ENCODE measurements at places on chromosomes 16 and 17. TPM values are rescaled to one million over a fixed set of nuclear protein-coding genes. Genes with fewer than 3 reads are reported as not detected.

GRCh38 chr17:27793168-27793905 lies 7.0 kb downstream of the NOS2 start:
- DNase-seq, result no peak

Gene SLC13A2
- total RNA-seq, result not detected

Gene MYLK3
- not detected for total RNA-seq

Gene ITGB3
- 4.5 TPM for total RNA-seq

- DNase-seq, result no peak
These were observed 7.6 kb upstream of the NLRC5 start for GRCh38 chr16:56981729-56982271.

Gene TNFRSF17
- not detected for total RNA-seq

GRCh38 chr17:63601439-63602371 lies 1.0 kb downstream of the TACO1 start:
- no peak for DNase-seq

DNA sequence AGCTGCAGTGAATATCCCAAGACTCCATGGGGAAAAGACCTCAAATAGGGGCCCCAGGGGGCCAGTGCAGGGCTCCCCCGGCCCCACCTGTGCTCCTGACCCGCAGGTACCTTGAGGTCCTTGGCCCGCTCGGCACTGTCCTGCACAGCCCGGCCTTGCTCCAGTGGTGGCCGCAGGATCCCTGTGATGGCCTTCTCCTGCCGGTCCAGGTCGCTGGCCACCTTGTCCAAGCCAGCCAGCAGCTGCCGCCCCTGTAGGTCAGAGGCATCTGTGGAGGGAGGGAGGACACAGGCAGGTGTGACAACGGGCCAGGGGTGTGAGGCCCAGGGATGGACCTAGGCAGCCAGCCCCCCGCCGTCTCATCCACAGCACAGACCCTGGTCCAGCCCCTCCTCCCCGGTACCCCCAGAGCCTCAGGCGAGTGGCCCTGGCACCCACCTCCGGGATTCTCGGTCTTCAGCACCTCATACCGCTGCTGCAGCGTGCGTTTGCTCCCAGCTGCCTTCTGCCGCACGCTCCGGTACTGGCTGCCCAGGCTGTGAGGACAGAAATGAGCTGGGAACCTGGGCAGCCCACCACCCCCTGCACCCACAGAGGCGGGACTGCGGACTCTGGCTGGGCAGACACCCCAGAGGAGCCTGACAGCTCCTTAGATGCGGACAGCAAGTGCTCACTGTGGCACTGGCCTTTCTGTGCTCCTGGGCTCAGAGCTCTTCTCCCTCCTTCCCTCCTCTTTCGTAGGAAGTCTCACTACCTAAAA lies 43.7 kb downstream of the PPL start:
- no peak for DNase-seq

- DNase-seq, result no peak
These were observed 3.2 kb downstream of the ACTG1 start for GRCh38 chr17:81509207-81509971.

- DNase-seq, result no peak
These were observed 1.7 kb upstream of the COL1A1 start for GRCh38 chr17:50203086-50203485.

Gene NTN3
- total RNA-seq, result not detected

GRCh38 chr16:72021043-72021442 lies 12.5 kb downstream of the DHODH start:
- DNase-seq, result no peak

Gene TMEM92
- not detected for total RNA-seq

Gene DPEP3
- total RNA-seq, result not detected

Gene CUEDC1
- total RNA-seq, result 22.9 TPM

- peak; percentile 43 for DNase-seq
These were observed 17.6 kb downstream of the TEX2 start for GRCh38 chr17:64245218-64246145.

DNA sequence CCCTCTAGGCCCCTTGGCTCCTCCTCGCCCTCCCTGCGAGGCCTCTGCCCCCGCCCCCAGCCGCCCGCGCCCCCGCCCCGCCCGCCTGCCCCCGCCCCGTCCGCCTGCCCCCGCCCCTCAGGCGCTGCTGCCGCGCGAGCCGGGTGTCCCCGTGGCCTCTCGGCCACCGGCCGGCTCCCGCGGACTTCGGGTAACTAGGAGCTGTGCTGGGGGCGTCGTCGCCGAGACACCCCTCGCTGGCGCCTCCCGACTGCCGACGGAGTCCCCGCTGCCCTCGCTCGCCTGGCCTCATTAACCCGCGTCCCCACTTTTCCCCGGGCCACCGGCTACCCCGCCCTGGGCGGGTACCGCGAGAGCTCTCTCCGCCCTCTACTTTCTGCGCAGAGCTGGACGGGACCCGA lies at the start of gene TLCD1:
TLCD1 (minus strand) TSS at position 8 of the 401 bp plus-strand sequence. CDS start 136 bp downstream, outside the sequence.
- no peak for DNase-seq

GRCh38 chr16:53510704-53511070 lies 7.7 kb upstream of the AKTIP start:
- DNase-seq, result no peak

DNA sequence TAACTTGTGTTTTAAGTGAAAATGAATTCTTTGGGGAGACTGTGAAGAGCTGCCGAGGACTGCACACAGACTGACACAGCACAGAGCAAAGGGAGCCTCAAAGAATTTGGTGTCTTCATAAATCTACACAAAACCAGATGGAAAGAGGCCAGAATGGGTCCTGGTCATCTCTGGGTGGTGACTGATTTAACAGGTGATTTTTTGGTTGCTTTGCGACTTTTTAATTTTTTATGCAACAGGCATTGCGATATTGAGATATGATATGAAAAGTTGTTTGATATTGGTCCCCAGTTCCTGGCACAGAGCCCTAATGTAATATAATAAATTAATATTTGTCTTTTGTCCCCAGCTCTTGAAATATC lies 12.6 kb upstream of the EIF1 start:
- no peak for DNase-seq

Gene IRX6
- not detected for total RNA-seq

GRCh38 chr16:29819506-29819905 lies 756 bp upstream of the MVP start:
- no peak for DNase-seq

GRCh38 chr17:9221147-9221921 lies 200.0 kb downstream of the NTN1 start:
- DNase-seq, result no peak

GRCh38 chr17:57154921-57155320 lies 69.9 kb downstream of the AKAP1 start:
- no peak for DNase-seq

DNA sequence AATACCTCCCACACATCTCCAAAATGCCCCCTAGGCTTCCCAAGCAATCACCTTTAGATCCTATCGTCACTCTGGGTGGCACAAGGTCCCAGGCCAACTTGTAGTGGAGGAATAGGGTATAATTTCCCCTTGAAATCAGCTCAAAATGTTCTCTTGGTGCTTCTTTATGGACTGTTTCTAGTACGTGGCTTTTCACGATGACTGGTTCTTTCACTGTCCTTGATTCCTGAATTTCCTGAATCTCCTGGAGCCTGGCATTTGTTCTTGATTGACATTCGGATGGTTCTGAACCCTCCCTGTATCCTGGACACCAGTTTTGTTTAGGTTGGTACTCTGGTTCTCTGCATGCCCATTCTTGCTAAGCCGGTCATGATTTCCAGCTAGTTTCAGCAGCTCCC lies 6.9 kb upstream of the VPS53 start:
- no peak for DNase-seq

GRCh38 chr17:68863091-68863652 lies 92.0 kb downstream of the ABCA8 start:
- DNase-seq, result no peak

Gene ZNF18
- 7.9 TPM for total RNA-seq

GRCh38 chr16:28311413-28311812 lies 19.1 kb downstream of the SBK1 start:
- no peak for DNase-seq

DNA sequence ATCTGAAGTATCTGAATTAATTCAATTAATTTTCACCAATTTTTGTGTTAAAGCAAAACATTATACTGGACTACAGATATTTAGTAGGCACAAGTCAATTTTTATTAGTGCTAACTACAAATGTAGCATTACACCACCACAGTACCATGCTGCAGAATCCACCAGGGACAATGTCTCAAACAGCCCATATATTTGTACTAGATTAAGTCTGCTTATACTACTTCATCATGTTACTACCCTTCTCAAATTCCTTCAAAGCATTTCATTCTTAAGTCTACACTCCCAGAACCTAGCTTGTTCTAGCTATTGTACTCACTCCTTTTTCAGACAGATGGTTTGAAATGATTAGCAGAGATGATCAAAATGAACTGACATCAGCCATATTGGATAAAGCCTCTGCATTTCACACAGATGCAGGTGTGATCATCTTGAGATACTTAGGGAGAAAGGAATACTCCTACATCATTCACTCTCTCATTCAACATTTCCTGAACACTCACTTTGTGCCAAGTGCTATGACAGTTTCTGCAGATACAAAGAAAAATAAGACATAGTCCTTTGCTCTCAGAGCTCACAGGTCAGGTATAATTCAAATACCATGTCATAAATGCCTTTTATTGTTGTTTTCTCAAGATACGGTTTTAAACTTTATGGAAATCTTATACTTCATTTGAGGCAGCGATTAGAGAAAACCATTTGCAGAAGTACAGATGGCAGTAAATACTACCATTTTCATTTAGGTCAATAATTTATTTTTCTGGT lies 47.7 kb downstream of the SMURF2 start:
- peak; percentile 25 for DNase-seq

DNA sequence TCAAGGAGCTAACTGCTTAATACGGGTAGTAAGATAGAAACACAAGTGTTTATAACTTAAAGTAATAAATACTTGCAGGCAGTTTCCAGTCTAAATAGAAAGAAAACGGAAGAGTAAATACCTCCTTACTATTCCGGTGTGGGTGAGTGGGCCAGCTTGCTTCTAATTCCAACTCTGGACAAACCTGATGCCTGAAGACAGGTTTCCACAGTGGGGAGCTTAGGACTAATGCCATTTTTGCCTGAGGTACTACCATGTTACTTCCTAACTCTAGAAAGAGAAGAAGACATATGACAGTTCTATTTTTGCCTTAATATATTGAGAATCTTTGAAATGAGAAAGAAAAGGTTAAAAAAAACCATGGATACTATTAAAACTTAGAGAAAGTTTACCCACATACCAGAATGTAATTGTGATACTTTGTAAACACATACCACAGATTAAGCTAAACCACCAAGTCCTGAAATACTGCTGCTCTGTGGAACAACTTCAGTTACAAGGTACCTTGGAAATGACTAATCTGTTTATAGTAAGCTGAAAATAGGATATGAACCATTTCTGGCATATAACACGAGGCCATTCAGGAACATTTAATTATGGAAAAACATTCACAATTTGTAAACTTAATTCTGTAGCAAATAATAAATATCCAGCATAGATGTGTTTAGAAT lies 70.2 kb downstream of the ZZEF1 start:
- peak; percentile 78 for DNase-seq

Gene CMTM1
- total RNA-seq, result 3.7 TPM

Gene MYH8
- 0.11 TPM for total RNA-seq
